Activated naive CD8-positive, alpha-beta T cell treated with anti-CD3 and anti-CD28 coated beads for 36 hours (primary cell): ENCODE measurements at places on chromosomes 7 and 10. TPM values are rescaled to one million over a fixed set of nuclear protein-coding genes. Genes with fewer than 3 reads are reported as not detected.

PRPS1L1 gene
- total RNA-seq, result not detected

DNA sequence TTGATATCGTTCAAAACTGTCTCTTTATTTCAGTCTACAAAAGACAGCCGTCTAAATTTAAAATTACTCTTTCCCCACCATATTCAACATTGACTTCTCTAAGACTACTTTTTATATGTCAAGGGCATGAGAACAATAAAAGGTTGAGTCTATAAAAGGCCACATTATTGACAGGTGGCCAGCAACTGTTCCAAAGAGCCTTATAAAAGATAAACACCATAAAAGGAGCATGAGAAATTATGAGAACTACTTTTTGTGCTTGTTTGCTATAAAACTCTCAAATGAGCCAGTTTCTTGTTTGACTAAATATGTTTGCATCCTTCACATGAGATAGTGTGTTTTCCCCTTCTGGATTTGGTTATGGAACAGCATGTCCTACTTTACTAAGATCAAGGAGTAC is 189.2 kb downstream of the THSD7A start:
- no peak for DNase-seq
- no peaks in the 10 kb centered on the region for H3K27me3 ChIP-seq
- H3K4me3 ChIP-seq, result no peak overlapping the region
- H3K4me1 ChIP-seq, result no peaks in the 10 kb centered on the region
- no peak overlapping the region for H3K27ac ChIP-seq

DNA sequence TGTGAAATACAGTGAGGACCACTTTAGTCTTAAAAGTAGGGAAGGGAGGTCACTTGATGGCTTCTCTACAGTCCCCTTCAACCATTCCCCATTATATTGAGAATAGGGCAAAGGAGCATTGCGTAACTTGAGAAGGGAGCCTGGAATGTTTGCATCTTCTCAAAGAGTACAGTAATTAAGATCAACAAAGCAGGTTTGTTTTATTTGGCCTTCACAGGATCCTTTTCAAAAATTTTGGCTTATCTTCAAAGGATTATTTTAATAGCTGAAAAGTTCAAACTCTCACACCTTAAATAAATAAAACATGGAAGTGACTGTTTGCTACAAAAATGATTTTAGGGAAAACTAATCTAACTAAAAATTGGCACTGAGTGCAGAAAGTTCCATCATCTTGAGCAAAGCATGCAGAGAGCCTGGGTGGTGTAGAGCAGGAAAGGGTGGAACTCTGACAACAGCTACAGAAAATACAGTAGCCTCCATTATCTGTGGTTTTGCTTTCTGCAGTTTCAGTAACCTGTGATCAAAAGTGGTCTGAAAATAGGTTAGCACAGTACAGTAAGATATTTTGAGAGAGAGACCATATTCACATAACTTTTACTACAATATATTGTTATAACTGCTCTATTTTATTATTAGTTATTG is 214.0 kb downstream of the MDFIC start:
- H3K4me1 ChIP-seq, result peaks cover 3% of the 10 kb centered on the region
- no peak overlapping the region for H3K27ac ChIP-seq
- DNase-seq, result no peak
- no peak overlapping the region for H3K4me3 ChIP-seq

PITRM1 gene
- 75.5 TPM for total RNA-seq
